Activated T-helper 1 cell treated with Interleukin-2 at 50 U/mL for 16 hours (primary cell): ENCODE measurements at places on chromosomes 11 and 22.

DNA sequence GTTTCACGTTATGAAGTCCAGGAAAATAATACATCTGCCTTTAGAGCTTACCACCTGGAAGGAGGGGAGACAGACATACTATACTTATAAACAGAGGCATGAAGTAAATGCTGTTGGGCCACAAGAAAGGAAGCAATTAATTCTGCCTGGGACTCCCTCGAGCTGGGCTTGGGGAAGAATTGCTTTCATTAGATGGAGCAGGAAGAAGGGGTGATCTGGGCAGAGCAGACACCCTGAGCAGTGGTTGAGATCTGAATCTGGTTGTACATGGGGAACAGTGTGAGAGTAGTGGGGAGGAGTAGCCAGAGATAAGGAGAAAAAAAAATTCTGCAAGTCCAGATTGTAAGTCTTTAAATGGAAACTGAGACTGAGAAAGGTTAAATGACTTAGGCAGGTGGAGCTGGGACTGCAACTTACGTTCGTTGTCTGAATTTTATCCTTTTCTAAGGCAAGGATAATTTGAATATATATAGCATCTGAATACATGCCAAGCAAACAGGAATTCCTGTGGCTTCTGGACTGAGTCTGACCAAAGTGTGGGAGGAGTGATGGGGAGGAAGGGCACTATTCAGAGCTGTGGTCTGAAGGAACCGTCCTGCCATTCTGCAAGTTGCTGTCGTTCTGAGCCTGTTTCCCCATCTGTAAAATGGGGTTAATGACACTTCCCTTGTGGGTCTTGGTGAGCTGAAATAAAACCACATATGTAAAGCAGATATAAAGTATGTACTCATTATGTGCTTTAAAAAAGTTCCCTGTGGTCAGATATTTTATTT is 7.9 kb downstream of the NCAM1 start:
- no peak for DNase-seq

- DNase-seq: no peak
Measured at GRCh38 chr22:40898850-40899357, 37.0 kb upstream of the DNAJB7 start.

- DNase-seq: no peak
Measured at GRCh38 chr11:19432370-19433061, 191.8 kb upstream of the E2F8 start.

DNA sequence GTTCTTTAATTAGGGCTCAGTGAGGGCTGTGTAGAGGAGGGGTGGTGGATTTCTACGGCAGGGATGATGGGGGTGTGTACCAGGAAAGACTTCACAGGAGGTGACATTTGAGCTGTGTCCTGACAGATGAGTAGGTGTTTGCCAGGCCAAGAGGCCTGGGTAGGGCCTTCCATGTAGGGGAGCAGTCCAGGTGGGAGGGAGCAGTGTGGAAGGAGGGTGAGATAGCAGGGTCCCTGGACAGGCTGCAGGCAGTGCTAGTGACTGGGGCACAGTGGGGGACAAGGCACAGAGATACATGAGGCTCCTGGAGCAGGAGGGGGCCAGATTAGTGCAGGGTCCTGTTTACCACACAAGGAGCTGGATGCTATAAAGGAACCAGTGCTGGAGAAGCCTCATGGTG is 147.9 kb upstream of the CADM1 start:
- DNase-seq: no peak

DNA sequence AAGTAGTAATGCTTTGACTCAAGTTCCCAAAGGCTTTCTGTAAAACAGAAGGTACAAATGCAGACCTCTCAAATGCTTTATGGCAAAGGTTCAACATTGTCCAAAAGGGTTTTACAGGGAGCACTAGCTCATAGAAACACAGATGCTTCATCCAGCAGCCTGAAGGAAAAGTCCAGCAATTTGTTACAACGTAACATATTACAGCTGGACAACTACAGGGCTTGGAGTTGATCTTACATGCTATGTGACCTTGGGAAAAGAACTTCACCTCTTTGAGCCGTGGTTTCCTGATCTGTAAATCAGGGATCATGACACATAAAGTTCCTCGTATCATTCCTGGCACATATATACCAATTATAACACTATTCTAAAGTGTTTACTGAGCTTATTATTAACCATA is 84.9 kb downstream of the DDIAS start:
- no peak for DNase-seq

GRCh38 chr11:75986966-75987365 is 172.0 kb downstream of the UVRAG start:
- no peak for DNase-seq

DNA sequence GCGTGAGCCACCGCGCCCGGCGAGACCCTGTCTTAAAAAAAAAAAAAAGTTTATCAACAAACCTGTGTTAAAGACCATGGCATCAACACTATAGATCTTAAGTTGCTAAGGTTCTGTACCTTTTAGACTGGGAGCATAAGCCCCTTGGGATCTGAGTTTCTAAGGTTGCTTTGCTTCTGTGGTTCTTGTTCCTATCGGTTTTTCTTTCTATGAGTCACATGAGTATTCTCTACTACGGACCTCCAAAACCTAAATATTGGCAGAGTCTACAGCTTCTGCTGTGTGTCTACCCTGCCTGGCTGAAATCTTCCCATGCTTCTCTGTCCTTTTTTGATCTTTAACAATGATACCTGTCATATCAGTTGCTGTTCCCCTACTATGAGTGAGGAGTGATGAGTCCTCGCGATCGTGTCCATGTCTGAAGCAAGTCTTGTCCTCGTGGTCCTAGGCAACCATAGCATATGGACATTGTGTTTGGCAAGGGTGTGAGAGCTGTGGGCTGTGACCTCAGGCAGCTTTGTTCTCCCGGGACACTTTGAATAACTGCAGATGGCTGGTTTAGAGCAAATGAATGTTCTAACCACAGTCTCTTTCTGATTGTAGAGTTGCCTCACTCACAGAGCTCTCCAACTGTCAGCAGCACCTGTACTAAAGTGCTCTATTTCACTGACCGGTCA is 9.0 kb upstream of the DLAT start:
- no peak for DNase-seq

- DNase-seq: peak; percentile 5
Measured at GRCh38 chr22:50399751-50400331, 56.7 kb downstream of the PPP6R2 start.

DNA sequence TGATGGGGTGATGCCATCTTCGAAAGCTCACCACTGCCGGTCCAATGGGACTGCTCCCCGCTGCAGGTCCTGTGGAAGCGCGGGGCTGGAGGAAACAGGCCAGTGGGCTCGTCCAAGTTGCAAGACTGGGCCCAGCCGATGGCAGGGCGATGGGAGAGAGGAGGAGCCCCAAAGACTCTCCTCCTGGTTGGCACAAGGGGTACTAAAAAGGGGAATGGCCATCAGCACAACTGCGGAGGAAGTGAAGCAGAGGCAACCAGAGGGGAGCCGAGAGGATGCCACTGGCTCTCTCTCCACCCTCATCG is 357.1 kb downstream of the SHANK2 start:
- no peak for DNase-seq

DNA sequence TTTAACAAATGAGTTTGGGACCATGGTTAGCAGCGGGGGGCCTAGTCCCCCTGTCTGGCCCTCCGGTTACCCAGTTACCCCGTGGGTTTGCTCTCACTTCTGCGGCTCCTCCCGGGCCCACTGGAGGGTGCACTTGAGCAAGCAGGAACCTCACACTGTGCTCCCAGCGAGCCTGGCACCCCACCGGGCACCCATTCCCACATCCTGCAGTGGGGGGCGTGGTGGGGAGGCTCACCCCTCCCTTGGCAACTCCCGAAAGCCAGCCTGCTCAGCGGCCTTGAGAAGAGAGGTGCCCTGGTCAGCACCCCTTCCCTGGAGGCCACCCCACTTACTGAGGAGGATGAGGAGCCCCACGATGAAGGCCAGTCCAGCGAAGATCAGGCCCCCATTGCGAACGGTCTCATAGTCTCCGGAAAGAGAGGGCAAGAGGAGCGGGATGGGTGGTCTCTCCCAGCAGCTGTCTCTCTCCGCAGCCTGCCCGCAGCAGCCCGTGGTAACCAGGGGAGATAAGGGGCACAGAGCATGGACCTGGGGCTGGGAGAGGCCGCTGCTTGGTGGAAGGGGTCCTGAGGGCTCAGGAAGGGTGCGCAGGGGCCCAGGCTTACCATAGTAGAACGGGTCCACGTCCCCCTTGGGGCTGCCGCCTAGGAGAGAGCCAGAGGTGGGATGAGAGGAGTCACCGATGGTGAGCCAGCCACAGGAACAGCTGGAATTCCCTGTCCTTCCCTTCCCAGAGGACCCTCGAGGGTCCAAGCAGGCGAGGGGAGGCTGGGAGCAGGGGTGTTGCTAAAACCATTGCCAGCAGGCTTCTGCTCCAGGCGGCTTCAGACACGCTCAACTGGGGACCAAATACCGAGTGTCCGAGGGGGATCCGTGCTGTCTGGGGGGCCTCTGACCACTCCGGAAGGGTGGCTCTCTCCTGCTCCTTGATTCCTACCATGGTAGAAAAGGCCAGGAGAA is 2.2 kb downstream of the FXYD2 start:
- no peak for DNase-seq

DNA sequence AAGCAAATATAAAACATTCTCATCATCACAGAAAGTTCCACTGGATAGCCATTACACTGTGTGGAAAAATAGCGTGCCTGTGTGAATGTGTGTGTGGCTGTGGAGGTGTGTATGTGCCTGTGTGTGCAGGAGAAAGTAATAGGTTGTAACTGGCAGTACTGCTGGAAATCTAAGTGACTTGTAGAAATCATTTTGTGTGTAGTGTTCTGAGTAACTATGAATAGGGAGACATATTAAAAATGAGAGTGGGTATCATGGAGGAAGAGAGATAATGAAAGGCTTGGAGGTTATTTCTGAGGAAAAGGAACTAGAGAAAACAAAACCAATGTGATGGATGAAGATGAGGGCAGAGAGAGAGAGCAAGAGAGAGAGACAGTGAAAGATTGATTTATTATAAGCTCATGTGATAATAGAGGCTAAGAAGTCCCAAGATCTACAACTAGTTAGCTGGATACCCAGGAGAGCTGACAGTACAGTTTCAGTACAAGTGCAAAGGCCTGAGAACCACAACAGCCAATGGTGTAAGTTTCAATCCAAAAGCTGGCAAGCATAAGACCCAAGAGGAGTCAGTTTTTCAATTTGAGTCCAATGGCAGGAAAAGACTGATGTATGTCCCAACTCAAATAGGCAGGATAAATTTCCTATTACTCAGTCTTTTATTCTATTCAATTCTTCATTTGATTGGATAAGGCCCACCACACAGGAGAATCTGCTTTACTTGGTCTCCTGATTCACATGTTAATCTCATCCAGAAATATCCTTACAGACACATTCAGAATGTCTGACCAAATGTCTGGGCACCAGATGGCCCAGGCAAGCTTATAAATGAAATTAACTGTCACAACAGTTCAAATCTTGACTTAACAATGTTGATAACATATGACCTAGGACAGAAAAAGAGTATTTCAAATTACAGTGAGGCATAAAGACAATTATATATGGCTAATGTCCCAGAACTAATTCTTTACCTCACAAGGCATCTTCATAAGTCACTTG is 14.9 kb downstream of the KBTBD3 start:
- no peak for DNase-seq

GRCh38 chr11:103465555-103466140 is 356.4 kb downstream of the DYNC2H1 start:
- no peak for DNase-seq

GRCh38 chr11:6650980-6651379 is 4.6 kb downstream of the DCHS1 start:
- no peak for DNase-seq

DNA sequence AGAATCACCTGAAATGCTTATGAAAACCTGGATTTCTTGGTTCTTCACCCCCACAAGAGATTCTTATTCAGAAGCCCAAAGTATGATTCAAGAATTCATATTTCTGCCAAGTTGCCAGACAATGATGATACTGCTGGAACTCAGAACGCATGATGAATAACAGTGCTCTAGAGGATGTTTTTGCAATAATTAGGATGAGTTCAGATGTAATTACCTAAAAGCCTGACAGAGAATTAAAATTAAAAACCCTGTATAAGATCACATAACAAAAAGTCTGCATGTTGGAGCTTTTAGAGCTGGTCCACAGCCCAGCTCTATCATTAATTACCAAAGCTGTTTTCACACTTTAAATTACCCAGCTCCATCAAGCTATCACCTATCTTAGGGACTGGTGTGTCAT is 211.8 kb downstream of the LUZP2 start:
- no peak for DNase-seq

GRCh38 chr11:57269571-57270021 is 32.5 kb upstream of the APLNR start:
- no peak for DNase-seq

DNA sequence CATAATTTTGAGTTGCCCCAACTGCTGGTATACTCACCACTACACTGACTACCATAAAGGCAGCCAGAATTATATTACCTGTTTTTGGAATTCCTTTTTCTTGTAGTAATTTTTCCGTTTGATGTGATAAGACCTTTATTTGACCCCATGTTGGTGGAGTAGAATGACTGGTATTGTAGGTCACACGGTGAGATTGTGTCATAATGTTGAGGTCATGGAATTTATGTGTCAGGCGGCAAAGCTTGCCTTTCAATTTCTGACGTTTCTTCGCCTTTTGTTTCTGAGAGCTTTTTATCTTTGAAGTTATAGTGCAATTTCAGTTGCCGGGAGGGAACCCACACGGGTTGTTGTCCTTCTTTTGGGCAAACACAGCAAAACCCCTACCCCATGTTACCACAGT is 13.0 kb downstream of the OR52K1 start:
- DNase-seq: no peak

GRCh38 chr11:88692306-88693086 is 355.0 kb upstream of the CTSC start:
- no peak for DNase-seq

- no peak for DNase-seq
Measured at GRCh38 chr11:12164061-12165014, 53.9 kb downstream of the MICAL2 start.

- no peak for DNase-seq
Measured at GRCh38 chr11:25769287-25769686, 562.6 kb upstream of the ANO3 start.
